ENCODE measurements at places on chromosomes 4 and X.

- DNase-seq, result no peak
These were observed 617 bp upstream of the GPR34 start for GRCh38 chrX:41688156-41688555.

DNA sequence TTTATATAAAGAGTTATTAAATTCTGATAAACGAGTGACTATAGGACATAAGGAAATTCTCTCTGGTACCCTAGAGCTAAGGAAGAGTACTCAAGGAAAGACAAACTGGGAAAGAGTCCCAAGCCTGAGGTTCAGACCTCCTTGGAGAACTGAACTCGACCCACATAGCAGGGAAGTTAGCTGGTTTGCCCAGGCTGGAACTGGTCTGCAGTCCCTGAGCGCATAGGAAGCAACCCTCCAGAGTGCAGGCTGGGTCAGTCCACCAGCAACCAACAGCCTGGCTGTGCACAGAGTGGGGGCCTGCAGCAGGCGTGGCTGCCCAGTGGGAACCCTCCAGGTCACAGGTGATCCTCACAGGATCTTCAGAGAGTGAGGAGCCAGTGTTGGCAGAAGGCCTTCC, 114.1 kb downstream of the SOWAHB start:
- peak; percentile 46 for DNase-seq

DNA sequence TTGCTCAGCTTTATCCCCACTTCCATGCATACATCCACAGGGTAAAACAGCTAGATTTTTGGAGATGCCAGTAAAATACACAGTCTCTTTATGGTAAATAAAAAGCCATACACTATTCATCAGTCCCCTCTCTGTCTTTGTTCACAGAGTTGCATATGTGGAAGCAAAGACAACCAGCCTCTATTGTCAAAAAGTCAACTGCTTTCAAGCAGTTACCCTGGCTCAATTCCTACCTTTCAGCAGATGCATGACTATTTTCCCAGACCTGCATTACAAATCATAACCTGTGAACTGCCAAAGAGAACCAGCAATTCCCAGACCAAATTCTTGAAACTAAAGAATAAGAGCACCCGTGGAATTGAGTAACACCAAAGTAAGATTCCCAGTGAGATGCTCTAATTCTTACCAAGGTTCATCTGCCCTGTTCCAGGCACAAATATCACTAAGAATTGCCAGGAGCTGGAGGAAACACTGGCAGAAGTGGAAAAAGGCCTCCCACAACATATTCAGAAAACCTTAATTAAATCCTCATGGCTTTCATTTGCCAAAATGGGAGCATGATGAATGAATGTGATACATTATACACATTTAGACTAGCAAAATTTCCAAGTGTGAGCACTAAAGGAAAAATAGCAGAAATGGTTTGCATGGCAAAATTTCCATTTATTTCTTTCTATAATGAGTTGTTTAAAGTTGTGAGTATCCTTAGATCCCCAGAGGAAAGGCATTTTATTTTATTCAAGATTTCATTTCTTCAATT, 391.2 kb upstream of the ADGRL3 start:
- no peak for DNase-seq

DNA sequence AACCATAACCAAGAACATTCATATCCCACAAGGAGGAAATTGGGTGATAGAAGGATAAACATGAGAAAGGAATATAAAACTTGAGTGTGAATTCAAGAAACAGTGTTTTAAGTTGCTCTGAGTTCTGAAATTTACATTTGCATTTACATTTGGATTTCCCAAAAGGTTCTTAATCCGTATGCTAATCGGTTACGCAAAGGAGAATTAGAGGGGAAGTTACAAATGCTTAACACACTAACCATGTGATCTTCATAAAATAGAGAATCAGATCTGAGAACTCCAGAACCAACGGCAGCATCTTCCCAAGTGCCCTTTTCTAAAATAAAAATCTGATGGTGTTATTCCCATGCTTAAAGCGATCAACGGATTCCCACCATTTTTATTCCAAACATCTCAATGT, 48.0 kb downstream of the PROM1 start:
- DNase-seq, result no peak

- peak; percentile 6 for DNase-seq
These were observed 56.4 kb downstream of the RAB28 start for GRCh38 chr4:13427599-13428325.

- no peak for DNase-seq
These were observed 66.5 kb downstream of the DMP1 start for GRCh38 chr4:87716371-87717265.

DNA sequence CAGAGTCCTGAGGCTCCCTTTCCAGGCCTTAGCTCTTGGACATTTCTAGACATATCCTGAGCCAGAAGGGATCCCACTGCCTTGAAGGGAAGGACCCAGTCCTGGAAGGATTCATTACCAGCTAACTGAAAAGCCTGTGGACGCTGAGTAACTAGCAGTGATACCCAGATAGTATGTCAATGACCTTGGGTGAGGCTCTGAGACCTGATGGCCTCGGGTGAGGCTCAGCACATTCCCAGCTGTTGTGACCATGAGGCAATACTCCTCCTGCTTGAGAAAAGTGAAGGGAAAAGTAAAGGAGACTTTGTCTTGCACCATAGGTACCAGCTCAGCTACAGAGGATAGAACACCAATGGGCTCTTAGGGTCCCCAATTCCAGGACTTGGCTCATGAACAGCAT, 268.1 kb downstream of the DKK2 start:
- no peak for DNase-seq

DNA sequence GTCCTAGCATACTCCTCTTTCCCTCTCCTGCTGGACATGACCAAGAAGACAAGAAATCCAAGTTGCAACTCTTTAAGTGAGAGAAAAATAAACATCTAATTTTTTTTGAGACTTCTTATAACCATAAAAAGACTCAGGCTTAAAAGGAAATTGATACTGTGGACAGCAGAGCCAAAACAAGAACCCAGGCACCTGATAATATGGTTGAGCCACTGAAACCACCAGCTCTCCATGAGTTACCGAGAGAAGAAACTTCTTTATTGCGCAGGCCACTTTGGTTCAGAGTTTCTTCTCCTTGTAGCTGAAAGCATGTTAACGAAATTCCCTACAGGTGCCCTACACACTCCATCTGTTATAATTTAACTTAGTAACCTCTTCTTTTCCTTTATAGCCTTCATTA, 11.3 kb upstream of the SPCS3 start:
- DNase-seq, result no peak

GRCh38 chr4:41375561-41375960, 118.8 kb downstream of the UCHL1 start:
- DNase-seq, result no peak

- DNase-seq, result peak; percentile 3
These were observed at the start of gene NMU for GRCh38 chr4:55635741-55636655. NMU (minus strand) TSS chr4:55636298; CDS start chr4:55636192, 106 bp downstream.

DNA sequence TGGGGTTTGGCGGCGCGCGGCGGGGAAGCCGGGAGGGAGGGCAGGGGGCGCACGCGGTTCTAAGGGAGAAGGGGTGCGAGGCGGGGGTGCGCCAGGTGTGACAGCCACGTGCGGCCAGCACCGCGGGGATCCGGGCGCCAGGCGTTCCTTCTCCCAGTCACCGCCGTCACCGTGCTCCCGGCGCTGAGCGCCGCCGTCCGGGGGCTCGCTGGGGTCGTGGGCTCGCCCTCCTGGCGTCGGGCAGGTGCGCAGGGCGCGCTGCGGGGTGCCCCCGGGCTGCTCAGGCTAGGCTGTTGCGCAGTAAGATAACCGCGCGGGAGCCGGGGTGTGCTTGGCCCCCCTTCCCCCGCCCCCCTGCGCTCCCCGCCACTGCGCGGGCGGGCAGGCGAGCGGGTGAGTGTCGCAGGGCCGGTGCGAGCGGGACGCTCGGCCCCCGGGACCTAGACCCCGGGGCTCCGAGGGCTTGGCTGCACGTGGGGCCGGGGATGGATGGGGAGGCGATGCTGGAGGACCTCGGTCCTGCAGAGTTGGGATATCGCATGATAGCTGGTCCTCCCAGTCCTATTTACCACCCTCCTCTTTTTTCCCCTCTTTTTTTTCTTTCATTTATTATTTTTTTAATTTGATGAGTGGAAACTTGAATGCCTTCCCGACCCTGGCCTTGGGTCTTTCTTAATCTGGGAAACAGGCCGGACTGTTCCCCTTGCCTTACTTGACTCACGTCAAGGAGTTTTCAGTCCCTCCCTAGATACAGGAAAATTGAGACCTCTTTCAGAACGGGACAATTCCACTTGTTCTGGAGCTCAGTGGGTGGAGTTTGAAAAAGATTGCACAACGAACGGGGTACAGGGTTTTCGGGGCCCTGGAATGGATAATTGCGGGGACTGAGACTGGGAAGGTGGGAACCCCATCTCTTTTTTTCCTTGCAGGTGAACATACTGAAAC, 797 bp downstream of the TXLNG start:
- no peak for DNase-seq

All from fibroblast of skin of scalp (primary cell).